ENCODE measurements at places on chromosomes 5 and 9.

GRCh38 chr9:27460226-27461023, 63.7 kb upstream of the IFNK start:
- no peak for DNase-seq

DNA sequence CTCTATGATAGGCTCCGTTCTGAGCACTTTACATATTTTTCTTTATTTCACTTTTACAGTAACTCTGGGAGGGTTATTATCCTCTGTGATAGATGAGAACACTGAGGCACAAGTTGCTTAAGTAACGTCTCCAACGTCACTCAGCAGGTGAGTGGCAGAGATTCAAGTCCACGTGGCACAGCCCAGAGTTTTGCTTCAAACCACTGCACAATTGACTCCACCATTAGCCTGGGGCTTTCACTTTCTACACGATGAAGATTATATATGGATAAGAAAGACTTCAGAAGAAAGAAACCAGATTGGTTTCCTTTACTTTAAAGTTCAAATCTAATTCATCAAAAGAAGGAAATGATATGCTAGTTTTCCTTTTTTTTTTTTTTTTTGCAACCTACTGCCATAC, 245.9 kb downstream of the SYK start:
- peak; percentile 79 for DNase-seq

DNA sequence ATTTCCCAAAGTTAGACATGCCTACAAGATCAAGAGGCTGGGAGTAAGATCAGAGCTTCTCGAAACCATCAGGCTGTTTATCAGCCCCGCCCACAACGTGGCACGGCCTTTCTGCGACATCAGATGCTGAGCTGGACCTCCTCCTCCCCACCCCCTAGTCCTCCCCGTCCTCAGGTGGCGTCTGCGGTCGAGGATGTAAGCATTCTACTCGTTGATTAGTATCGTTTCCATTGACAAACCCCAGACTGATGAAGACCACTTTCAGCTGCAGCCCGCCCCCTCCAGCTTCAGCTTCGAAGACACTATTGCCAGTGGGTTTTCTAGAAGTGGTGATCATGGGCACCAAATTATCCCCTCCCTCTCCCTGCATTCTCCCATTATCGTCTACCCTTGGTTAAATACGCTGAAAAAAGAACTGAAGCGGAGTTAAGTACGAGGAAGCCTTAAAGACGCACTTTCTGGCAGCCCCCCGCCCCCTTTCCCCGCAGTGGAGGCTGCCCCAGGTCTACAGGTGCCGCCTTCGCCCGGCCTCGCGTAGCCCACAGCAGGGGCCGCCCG, 1.1 kb downstream of the PPIC start:
- no peak for DNase-seq

DNA sequence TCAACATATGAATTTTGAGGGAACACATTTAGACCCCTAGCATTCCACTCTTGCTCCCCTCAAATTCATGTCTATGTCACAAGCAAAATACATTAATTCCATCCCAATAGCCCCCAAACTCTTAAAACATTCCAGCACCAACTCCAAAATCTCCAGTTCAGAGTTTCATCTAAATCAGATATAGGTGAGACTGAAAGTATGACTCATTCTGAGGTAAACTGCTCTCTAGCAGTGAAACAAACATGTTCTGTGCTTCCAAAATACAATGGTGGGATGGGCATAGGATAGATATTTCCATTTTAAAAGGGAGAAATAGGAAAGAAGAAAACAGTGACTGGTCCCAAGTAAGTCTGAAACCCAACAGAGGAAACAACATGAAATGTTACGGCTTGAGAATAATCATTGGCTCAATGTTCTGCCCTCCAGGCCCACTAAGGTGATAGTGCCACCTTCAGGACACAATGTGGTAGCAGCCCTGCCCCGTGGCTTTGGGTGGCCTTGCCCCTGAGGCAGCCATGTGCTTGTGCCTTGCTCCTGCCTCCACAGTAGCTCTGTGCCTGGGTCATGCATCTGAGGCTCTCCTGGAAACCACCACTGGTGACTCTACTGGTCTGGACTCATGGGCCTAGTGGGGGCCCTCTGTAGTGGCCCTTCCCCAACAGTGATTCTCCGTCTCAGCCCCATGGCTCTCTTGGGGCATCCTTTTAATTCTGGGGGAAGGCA, 36.4 kb upstream of the IPPK start:
- peak; percentile 75 for DNase-seq

DNA sequence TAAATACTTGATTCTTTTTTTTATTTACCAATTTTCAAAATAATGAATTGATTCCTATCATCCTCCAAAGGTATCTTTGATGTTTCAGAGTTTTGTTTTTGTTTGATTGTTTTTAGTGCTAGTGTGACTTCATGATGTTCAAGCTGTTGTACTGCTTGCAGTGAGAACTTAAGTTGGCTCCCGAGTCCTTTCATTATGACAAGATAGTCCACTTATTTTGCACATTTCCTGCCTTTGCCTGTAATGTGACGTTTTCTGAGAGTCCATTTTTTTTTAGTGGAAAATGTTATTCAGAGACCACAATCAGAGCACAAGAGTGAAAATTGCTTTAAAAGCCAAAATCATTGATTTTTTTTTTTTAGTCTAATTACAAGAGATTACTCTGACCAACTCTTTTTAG, 60.1 kb upstream of the FCHO2 start:
- DNase-seq, result no peak

- DNase-seq, result no peak
Measured at GRCh38 chr5:32600054-32600622, 14.8 kb downstream of the SUB1 start.

DNA sequence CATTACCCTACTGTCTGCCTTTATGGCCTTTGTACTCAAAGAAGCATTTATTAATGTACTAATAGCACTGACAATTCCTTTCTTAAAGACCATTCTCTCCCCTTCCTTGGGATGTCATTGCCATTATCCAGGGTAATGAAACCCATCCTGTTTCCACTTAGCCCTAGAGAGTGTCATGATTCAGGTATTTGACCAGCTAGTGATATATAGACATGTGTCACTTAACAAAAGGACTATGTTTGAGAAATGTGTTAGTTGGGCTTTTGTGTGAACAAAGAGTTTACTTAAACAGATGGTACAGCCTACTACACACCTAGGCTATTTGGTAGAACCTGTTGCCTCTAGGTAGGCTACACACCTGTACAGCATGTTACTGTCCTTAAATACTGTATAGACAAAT, 2.0 kb downstream of the ATP6V0E1 start:
- no peak for DNase-seq

GRCh38 chr9:91423785-91424402, at the start of gene NFIL3:
Gene NFIL3, minus strand, starts transcription at chr9:91423832. Its CDS starts 13,098 bp downstream, at chr9:91410734.
- peak; percentile 88 for DNase-seq

- peak; percentile 44 for DNase-seq
Measured at GRCh38 chr9:133331221-133331620, 4.8 kb downstream of the SURF6 start.

DNA sequence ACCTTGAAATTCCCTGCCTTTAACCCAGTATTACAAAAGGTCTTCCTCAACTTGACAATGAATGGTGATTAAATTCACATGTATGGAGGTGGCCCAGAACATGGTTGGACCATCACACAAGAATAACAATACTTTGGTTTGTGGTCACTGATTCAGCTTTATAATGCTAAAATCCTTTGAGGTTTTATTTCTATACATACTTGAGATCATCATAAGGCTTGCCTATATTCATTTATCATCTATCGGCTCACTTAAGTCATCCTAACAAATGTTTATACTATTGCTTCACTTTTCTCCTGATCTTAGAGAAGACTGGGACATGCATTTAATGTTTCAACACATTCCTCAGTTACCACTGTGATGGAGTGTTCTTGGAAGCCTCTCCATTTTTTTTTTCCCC, 191.3 kb downstream of the DMAC1 start:
- no peak for DNase-seq

GRCh38 chr9:30722065-30722464, 1662.4 kb upstream of the ACO1 start:
- no peak for DNase-seq

GRCh38 chr5:141877356-141878185, 639 bp downstream of the PCDH1 start:
- DNase-seq, result peak; percentile 72

- DNase-seq, result no peak
Measured at GRCh38 chr5:73748510-73749400, 122.8 kb downstream of the ARHGEF28 start.

GRCh38 chr5:172490514-172491461, 36.5 kb upstream of the SH3PXD2B start:
- peak; percentile 60 for DNase-seq

DNA sequence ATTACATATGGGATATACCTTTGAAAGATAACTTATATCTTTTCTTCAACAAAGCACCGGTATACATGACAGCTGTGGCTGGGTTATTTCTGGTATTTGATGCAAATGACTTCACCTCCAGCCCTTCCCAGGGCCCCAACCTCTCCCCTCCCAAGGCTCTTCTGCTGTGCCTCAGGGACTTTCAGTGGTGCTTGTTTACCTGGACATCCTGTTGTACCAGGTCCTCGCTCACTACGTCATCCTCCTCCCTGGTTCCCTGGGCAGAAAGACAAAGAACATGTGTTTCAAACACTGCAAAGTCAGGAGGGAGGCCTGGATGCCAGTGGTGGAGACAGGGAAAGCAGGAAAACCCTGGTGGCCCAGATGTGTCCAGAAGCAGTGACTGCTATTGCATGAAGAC, 23.4 kb downstream of the ANXA6 start:
- DNase-seq, result no peak

- DNase-seq, result peak; percentile 2
Measured at GRCh38 chr9:96078897-96079490, 203.5 kb downstream of the ERCC6L2 start.

- no peak for DNase-seq
Measured at GRCh38 chr9:13118313-13118712, 161.2 kb downstream of the MPDZ start.

- no peak for DNase-seq
Measured at GRCh38 chr5:43642428-43642827, 39.4 kb downstream of the NNT start.

- DNase-seq, result no peak
Measured at GRCh38 chr5:59428391-59428790, 465.1 kb downstream of the PDE4D start.

- DNase-seq, result no peak
Measured at GRCh38 chr9:21316032-21316842, 11.1 kb upstream of the IFNA5 start.

DNA sequence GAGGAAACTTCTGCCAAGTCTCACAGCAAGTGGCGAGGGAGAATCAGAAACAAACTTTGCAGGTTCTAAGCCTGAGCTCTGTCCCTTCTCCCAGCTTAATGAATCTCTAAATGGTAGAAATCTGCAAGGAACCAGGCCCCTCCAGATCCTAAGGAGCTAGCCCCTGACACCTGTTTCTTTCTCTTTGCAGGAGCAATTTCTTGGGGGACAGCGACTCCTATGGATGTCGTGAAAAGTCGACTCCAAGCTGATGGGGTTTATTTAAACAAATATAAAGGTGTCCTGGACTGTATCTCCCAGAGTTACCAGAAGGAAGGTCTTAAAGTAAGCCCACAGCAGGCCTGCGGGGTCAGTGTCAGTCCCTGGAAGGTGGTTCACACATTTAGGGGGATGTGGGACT, 21.8 kb downstream of the IL9 start:
- DNase-seq, result no peak

GRCh38 chr5:305050-305449, 16.5 kb upstream of the AHRR start:
- DNase-seq, result peak; percentile 50

DNA sequence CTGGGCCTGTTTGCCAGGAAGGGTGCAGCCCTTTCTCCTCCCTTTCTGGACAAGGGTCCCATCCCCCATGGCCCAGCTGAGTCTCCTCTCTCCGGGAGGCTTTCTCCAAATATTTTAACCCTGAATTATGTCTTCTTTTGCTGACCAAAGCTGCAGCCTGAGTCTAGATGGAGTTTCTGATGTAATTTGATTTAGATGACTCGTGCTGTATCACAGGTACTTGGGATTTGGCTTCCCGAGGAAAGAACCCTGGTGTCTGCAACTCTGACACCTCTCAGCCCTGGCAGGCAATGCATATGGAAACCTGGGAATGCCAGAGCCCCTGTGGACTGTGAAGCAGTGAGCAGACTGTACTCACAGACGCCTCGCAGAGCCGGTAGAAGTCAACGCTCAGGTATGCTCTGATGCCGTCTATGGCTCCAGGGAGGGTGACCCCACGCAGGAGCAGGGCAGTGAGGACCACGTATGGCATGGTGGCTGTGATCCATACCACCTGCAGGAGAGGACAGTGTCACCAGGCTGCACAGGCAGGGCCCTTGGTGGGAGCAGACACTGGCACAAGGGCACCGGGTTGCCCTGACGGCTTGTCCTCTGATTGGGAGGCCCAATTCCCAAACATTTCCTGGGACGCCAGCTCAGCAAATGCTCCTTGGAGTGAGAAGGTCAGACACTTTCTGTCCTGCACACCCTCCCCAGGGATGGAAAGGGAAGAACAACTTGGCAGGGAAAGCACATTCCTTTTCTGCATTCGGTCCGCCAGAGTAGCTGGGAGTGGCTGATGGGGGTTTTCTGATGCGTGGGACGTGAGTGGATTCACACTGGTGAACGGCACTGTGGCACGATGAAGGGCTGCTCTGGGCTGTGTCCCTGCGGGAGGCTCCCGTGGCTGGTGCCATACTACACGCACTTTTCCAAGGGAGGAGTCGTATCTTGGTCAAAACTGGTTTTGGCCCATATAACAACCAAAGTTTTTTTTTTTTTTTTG, 24.7 kb downstream of the SLC6A3 start:
- no peak for DNase-seq

GRCh38 chr9:33748633-33749304, 46.6 kb upstream of the PRSS3 start:
- DNase-seq, result no peak

DNA sequence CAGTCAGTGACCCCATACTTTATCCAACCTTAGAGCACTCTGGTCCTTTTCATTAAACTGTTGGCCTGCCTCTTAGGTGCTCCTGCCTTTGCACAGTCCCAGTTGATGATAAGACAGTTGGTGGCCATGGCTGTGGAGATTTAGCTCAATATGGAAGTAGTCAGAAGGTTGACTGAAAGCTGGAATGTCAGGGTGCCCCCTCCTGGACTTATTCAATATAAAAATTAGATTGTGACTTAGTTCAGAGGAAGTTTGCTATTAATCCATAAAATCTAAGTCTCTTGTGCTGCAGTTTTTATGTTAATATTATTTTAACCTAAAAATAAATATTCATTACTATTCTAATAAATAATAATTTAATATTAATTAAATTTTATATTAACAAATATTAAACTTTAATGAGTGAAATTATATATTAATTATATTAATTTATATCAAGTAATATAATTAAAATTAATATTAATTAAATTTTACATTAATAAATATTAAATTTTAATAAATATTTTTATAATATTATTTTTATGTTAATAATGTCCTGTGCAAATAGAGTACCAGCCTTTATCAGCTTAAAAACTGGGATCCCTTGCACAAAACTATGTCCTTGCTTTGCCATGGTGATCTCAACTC, 77.7 kb upstream of the ADAMTSL1 start:
- no peak for DNase-seq
